Umbilical cord (tissue), 2 donors: ENCODE measurements at places on chromosomes 4 and X. TPM values are rescaled to one million over a fixed set of nuclear protein-coding genes. Genes with fewer than 3 reads are reported as not detected.
A peak's percentile ranks its signal among the peaks of the same experiment; 100 is the strongest.

The TEX13C gene
- total RNA-seq = 2.6 TPM

DNA sequence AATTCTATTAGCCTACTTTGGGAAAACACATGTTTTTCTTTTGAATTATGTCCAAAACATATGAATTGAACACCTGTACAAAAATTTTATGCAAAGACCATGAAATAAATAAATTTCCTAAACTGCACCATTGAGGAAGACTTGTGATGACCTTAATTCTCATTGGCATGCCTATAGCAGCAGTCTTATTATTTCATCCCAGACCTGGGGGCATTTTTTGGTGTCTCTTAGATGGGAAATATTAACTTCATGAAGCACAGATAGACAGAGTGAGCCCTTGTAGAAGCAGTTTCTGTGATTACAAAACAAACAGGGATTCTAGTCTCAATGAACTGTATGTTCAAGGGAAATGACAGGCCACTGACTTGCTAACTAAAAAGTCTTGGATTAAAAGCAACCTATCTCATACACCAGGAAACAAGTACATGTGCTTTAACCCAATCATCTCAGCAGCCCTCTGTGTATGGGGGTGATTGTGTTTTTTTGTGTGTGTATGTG, 32.0 kb upstream of the HPGD start:
- DNase-seq = no peak

- no peak for DNase-seq
These were observed 1269.5 kb downstream of the RAPGEF2 start for GRCh38 chr4:160372390-160372789.

- DNase-seq = no peak
These were observed 50.2 kb upstream of the TADA2B start for GRCh38 chr4:6992728-6993677.

The PABPC5 gene
- total RNA-seq = 7.5 TPM

DNA sequence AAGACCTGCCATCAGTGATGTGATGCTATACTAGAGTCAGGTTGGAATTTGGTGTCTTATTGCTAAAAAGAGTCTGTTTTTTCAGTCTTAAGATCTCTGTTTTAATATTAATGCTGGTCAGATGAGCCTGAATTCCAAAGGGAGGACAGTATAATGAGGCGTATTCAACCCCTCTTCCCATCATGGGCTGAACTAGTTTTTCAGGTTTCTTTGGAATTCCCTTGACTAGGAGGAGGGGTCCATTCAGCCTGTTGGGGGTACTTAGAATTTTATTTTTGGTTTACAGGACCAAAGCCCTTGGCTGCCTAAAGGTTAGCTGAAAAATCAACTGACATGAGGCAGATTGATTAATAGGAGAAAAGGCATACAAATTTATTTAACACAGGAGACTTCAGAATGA, 24.1 kb upstream of the PI4K2B start:
- DNase-seq = no peak

DNA sequence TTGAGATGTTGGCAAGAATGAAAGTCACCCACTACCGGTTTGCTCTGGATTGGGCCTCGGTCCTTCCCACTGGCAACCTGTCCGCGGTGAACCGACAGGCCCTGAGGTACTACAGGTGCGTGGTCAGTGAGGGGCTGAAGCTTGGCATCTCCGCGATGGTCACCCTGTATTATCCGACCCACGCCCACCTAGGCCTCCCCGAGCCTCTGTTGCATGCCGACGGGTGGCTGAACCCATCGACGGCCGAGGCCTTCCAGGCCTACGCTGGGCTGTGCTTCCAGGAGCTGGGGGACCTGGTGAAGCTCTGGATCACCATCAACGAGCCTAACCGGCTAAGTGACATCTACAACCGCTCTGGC, 12.3 kb downstream of the RPL9 start:
- DNase-seq = no peak

The TRIML2 gene
- not detected for total RNA-seq

GRCh38 chrX:125306335-125306866, 13.3 kb upstream of the TEX13C start:
- no peak for DNase-seq

The ELK1 gene
- 4.6 TPM for total RNA-seq

- no peak for DNase-seq
These were observed 46.7 kb downstream of the RUFY3 start for GRCh38 chr4:70768301-70768948.

The PAK3 gene
- total RNA-seq = 7.7 TPM

- no peak for DNase-seq
These were observed 172.9 kb downstream of the PRDM5 start for GRCh38 chr4:120749445-120750151.

The RHOH gene
- total RNA-seq = 3.4 TPM

The HERC5 gene
- 0.72 TPM for total RNA-seq

The GPR101 gene
- total RNA-seq = 0.96 TPM

DNA sequence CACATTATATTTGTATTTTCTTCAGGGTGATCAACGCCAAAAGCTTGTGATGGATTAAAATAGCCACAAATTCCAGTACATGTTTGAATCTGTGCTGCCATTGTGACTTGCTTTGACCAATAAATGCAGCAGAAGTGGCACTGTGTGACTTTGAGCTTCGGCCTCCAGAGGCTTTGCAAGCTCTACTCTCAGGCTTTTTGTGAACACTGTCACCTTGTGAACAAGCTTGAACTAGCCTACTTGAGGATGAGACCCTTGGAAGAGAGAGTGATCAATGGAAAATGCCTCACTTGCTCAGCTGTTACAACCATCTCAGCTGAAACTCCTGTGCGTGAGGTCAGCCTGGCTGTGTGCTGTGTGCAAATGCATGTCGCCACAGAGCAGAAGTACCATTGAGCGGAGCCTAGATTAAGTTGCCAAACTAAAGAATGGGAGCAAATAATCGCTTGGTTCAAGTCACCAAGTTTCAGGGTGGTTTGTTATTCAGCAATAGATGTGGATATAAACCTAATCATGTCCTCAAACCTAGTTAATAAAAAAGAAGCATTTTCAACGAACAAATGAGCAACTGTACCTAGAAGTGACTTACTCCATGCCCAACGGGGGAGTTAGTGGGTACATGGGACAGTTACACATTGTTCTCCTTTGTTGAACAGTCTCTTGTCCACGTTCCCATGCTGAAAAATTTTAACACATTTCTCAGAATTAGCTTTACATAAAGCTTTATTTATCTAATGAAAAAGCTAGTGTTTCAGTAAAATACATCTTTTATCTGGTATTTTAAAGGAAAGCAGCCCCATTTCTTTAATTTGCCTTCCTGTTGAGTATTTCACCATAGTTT, 23.5 kb downstream of the NOA1 start:
- no peak for DNase-seq

DNA sequence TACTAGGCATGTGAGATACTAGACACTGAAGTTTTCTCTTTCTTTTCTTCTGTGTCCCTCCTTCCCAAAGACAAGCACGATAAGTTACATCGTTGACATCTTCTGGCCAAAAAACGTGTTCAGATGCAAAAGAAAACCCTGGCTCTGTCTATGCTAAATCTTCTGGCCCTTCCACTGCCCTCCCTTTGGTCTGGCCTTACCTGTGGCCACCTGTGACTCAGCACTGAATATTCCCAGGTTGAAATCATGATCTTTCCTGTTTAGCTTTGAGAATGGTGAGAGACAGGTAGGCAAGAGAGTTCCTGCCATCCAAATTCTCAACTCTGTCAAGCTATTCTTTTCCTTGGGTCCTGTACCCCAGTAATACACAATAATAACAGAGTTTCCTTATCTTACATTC, 12.3 kb downstream of the CLCN5 start:
- no peak for DNase-seq

GRCh38 chr4:104881136-104881886, 265.4 kb upstream of the TET2 start:
- DNase-seq = no peak

GRCh38 chr4:37477126-37477525, 209.1 kb downstream of the RELL1 start:
- DNase-seq = no peak

GRCh38 chr4:38674258-38675144, 10.5 kb downstream of the KLF3 start:
- peak; percentile 60 for DNase-seq

The JCHAIN gene
- not detected for total RNA-seq

GRCh38 chrX:111168314-111168713, 72.3 kb downstream of the PAK3 start:
- DNase-seq = peak; percentile 32

The HAND2 gene
- total RNA-seq = 116 TPM

DNA sequence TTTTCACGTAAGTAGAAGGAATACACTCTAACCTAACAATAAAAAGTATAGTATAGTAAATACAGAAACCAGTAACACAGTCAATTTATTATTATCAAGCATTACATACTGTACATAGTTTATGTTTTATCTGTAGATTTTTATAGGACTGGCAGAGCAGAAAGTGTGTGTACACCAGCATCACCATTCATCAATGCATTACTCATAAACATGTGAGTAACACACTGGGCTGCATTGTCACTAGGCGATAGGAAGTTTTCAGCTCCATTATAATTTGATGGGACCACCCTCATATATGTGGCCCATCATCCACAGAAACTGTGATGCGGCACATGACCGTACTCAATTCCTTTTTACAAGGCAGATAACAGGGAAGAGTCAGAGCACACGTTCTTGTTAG, 137.8 kb upstream of the RBPJ start:
- DNase-seq = no peak

DNA sequence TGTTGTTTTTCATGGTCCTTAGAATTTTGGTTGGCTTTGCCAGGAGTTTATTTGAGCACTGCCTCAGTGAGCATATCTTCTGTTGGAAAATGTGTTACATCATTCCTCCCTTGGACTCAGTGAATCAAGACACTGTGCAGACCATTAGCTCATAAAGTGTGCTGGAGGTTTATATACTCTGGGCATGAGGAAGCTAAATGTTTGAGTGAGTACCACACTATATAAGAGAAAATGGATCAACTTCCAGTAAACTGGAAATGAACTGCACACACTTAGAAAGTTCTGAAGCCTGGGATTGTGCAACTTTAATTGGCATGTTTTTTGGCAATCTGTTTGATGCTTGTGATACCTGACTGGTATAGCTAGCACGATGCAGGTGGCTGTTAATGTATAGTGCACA, 75.9 kb downstream of the LIMCH1 start:
- peak; percentile 80 for DNase-seq

GRCh38 chr4:36573441-36573840, 292.0 kb downstream of the DTHD1 start:
- no peak for DNase-seq

DNA sequence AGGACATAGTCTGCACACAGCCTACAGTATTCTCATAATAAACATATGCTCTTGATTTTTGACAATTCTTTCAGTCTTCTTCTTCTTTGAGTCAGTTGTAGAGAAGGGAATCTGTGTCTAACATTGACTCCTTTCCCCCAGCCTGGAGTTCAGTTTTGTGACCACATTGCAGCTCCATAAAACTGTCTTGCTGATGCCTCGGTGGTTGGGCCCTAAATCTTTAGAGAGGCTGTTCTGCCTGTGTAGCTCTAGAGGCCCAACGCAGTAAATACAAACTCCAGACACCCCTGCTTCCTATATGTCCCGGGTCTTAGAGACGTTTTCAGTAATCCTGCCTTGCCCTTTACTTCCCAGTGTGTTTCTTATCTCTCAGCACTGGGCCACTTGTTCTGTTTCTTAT, 639.5 kb upstream of the AADAT start:
- DNase-seq = peak; percentile 29

GRCh38 chr4:184268584-184269160, 51.0 kb upstream of the ENPP6 start:
- no peak for DNase-seq

DNA sequence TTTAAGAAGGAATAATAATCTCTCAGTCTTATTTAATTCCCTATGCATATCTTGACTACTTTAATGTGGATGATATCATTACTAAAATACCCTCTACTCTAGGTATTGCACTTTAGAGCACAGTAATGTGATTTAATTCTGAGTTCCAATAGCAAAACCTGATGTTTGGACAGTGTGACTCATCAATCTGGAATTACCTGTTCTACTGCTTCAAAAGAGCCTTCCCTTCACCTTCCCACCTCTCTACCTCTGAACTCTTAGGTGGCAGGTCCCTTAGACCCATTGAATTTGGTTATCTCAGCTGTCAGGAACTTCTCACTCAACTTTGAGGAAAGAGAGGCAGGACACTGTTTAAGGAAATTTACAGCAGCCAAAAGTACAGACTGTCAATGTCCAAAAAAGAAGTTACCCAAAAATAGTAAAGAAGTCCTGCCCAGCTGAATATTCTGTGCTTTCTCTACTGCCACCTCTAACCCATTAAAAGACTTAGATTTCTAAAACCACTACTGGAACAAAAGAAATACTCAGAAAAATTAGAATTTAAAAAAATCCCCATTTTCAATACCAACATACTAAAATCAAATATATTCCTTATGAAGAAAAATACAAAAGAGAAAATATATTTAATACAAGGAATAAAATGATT, 123.1 kb upstream of the GPM6A start:
- no peak for DNase-seq

GRCh38 chr4:133759428-133759827, 442.2 kb downstream of the PABPC4L start:
- no peak for DNase-seq

The MAGEA8 gene
- total RNA-seq = 4.3 TPM

DNA sequence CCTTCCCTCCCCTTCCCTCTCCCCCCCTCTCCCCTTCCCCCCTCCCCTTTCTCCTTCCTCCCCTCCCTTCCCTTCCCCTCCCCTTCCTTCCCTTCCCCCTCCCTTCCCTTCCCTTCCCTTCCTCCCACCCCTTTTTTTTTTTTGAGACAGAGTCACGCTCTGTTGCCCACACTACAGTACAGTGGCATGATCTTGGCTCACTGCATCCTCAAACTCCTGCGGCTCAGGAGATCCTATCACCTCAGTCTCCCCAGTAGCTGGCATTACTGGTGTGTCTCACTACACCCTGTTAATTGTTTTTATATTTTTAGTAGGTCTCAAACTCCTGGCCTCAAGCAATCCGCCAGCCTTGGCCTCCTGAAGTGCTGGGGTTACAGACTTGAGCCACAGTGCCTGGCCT, 66.6 kb downstream of the TBC1D9 start:
- DNase-seq = no peak

GRCh38 chr4:85086721-85087120, 120.2 kb upstream of the WDFY3 start:
- DNase-seq = no peak

DNA sequence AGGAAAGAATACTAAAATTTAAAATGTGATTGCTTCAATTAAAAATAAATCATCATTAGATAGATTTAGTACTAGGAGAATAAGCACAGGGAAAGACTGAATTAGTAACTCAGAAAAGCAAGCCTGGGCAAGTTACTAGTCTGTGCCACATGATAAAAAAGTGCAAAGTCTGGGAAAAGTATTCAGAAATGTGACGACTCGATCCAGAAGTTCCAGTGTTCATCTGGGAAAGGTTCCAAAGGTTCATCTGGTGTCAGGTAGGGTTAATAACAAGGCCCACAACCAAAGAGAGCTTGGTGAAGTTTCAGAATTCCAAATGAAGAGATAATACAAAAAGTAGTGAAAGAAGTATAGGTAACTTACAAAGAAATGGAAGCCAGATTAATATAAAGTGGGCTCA, 78.3 kb upstream of the ARSJ start:
- no peak for DNase-seq

The CFAP99 gene
- not detected for total RNA-seq

GRCh38 chrX:150935467-150935866, 37.0 kb upstream of the CD99L2 start:
- DNase-seq = no peak

- DNase-seq = no peak
These were observed 519.1 kb downstream of the IQCM start for GRCh38 chr4:149296503-149296902.

GRCh38 chr4:66376921-66377320, 706.6 kb upstream of the EPHA5 start:
- DNase-seq = no peak

The EREG gene
- total RNA-seq = 3.9 TPM

- DNase-seq = no peak
These were observed 25.8 kb upstream of the GTPBP6 start for GRCh38 chrX:344371-344901.

- DNase-seq = no peak
These were observed 14.2 kb downstream of the LRBA start for GRCh38 chr4:151000747-151001429.
